ENCODE measurements at places on chromosomes 6 and 20.
A peak's percentile ranks its signal among the peaks of the same experiment; 100 is the strongest.

DNA sequence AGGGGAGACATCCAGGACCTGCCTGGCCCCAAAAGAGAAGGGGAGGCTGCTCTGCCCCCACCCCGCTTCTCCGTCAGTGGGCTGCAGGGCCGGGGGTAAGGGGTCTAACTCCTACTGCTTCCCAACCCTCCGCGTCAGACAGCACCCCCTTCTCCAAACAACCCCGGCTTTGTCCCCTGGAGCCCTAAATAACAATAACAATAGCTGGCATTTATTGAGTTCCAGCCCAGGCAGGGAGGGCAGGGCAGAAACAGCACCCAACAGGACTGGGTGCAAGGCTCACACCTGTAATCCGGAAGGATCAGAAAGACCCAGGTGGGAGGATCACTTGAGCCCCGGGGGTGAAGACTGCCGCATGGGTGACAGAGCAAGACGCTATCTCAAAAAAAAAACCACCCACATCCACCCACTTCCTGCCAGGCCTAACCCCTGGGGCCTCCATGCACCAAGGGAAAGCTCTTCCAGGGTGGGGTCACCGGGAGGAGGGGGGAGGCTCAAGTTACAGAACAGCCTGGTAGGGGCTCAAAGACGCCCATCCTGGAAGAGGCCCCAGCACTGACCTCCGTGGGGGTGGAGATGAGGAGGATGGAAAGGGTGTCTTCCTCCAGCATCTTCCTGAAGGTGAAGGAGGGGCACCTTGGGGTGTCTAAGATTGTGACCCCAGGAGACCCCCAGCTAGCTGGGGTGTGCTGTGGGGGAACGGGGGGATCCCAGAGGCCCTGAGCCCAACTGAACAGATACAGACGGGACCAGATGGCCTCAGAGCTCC, 1.3 kb upstream of the FNDC11 start:
- H3K36me3 ChIP-seq: no peaks in the 10 kb centered on the region
- H3K27me3 ChIP-seq: no peaks in the 10 kb centered on the region
- H3K4me3 ChIP-seq: 0 out of 2 replicates have a peak overlapping the region, but pooled peaks have one; percentile 7

- H3K27me3 ChIP-seq: no peaks in the 10 kb centered on the region
- DNase-seq: no peak
- no peak overlapping the region for H3K4me3 ChIP-seq
- no peak overlapping the region for H3K27ac ChIP-seq
- H3K4me1 ChIP-seq: peaks cover 2% of the 10 kb centered on the region
Observed at GRCh38 chr20:35972462-35972861, 4.1 kb downstream of the CNBD2 start.

GRCh38 chr6:3881711-3882421, 32.7 kb downstream of the FAM50B start:
- peaks cover 2% of the 10 kb centered on the region for H3K4me1 ChIP-seq
- no peak overlapping the region for H3K4me3 ChIP-seq
- H3K27ac ChIP-seq: no peak overlapping the region
- H3K27me3 ChIP-seq: no peaks in the 10 kb centered on the region
- no peaks in the 10 kb centered on the region for H3K36me3 ChIP-seq

GRCh38 chr6:162119341-162119740, 608.2 kb downstream of the PRKN start:
- H3K4me1 ChIP-seq: no peaks in the 10 kb centered on the region
- no peaks in the 10 kb centered on the region for H3K36me3 ChIP-seq
- H3K27me3 ChIP-seq: no peaks in the 10 kb centered on the region

DNA sequence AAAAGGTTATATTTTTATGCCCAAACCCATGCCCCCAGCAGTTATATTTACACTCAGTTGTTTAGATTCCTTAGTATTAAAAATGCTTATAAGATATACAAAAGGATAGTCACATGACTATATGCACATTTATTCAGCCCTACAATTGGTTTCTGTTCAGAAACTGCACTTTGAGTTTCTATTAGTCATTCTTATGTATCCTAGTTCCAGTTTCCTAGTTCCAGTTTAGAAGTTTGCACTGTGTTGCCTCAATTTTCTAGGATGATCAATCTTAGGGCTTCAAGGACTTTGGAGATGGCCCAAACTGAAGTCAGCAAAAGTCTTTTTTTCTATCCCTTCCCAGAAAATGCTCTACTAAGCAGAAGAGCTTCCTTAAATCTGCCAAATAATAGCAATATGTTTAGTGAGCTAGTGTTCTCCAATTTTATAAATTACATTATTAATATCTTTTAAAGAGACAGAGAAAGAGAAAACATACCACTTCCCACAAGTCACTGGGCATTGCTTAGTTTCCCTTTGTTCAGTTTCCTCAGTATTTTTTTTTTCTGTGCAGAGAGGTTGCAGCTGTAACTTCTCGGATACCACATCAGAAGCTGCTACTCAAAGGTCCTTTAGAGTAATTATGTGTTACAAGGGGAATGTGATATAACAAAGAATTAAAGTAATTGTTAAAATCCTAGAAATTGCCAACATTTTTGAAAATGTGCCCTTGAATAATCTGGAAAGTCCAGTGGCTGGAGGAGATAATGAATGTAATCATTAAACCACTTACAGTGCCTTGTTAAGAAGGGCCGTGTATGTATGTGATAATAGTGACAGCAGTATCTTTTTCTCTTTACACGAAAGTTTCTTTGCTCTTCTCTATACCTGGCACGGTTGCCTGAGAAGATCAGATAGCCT, 138.8 kb downstream of the KHDRBS2 start:
- no peaks in the 10 kb centered on the region for H3K27me3 ChIP-seq
- H3K4me3 ChIP-seq: no peak overlapping the region
- DNase-seq: no peak
- no peaks in the 10 kb centered on the region for H3K4me1 ChIP-seq

DNA sequence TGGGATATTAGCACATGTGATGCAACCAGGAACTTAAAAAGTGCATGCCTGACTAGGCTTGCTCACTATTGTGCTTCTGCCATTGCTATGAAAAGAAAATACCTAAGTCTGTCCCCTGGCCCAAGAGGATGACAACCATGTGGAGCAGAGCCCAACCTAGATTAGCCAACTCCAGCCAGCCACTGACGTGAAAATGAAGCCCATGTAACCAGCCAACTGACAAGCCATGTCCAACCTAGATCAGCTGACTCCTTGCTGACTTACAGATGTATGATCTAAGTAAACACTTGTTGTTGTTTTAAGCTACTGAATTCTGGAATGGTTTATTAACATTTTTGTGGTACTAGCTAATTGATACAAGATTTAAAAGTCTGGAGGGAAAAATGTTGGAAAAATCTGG, 47.5 kb downstream of the PIGU start:
- no peaks in the 10 kb centered on the region for H3K4me1 ChIP-seq
- H3K27me3 ChIP-seq: no peaks in the 10 kb centered on the region
- no peak overlapping the region for H3K27ac ChIP-seq

DNA sequence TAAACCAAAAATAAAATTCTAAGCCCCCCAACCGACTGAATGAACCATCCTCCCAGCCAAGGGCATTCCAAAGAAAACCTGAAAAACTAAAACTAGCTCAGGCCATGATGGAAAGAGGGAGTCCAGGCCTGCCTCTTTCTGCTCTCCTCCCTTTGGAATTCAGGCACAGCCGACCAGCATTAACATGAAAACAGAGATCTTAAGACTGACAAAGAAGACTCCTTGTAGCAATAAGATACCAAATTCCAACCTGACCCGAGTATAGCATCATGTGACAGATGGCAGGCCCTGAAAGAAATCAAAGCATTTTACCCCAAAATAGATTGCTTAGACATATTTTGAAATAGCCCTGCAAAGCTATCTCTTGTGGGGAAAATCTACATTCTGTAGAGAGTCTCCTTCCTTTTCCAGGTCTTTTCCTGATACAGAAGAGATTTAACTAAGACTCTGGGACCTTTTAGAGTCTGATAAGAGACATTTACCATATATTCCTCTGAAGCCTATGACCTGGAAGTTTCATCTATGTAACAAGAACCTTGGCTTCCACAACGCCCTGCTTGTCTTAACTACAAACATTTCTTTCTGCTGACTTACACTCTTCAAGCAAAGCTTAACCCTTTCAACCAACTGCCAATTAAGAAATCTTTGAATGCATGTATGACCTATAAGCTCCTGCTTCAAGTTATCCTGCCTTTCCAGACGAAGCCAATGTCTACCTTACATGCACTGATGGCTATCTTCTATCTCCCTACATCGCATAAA, 22.2 kb upstream of the TXLNB start:
- no peak overlapping the region for H3K27ac ChIP-seq
- H3K4me3 ChIP-seq: no peak overlapping the region
- no peaks in the 10 kb centered on the region for H3K36me3 ChIP-seq
- DNase-seq: peak; percentile 68

- H3K27ac ChIP-seq: no peak overlapping the region
- H3K36me3 ChIP-seq: no peaks in the 10 kb centered on the region
- H3K27me3 ChIP-seq: no peaks in the 10 kb centered on the region
- no peak for DNase-seq
- H3K4me1 ChIP-seq: no peaks in the 10 kb centered on the region
- H3K4me3 ChIP-seq: no peak overlapping the region
Observed at GRCh38 chr6:56483929-56484328, 158.8 kb downstream of the DST start.

- H3K27ac ChIP-seq: no peak overlapping the region
- peaks cover 6% of the 10 kb centered on the region for H3K4me1 ChIP-seq
- peaks cover 2% of the 10 kb centered on the region for H3K27me3 ChIP-seq
Observed at GRCh38 chr6:44621846-44622245, 234.3 kb downstream of the CDC5L start.

DNA sequence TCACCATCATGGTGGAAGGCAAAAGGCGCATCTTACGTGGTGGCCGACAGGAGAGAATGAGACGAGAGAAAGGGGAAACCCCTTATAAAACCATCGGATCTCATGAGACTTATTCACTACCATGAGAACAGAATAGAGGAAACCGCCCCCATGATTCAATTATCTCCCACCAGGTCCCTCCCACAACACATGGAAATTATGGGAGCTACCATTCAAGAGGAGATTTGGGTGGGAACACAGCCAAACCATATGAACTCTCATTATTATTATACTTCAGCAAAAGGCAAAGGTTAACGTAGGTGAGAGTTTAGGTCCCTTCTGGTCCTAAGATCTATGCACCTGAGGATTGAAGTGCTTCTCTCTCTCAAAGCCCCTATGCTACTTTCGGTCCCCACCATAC, 2.4 kb upstream of the PFDN4 start:
- H3K27me3 ChIP-seq: no peaks in the 10 kb centered on the region
- no peak overlapping the region for H3K4me3 ChIP-seq
- DNase-seq: no peak
- no peaks in the 10 kb centered on the region for H3K4me1 ChIP-seq
- no peak overlapping the region for H3K27ac ChIP-seq

GRCh38 chr6:164531736-164532135, 777.7 kb downstream of the C6orf118 start:
- H3K4me3 ChIP-seq: no peak overlapping the region
- H3K27ac ChIP-seq: no peak overlapping the region
- no peaks in the 10 kb centered on the region for H3K4me1 ChIP-seq
- H3K27me3 ChIP-seq: no peaks in the 10 kb centered on the region

DNA sequence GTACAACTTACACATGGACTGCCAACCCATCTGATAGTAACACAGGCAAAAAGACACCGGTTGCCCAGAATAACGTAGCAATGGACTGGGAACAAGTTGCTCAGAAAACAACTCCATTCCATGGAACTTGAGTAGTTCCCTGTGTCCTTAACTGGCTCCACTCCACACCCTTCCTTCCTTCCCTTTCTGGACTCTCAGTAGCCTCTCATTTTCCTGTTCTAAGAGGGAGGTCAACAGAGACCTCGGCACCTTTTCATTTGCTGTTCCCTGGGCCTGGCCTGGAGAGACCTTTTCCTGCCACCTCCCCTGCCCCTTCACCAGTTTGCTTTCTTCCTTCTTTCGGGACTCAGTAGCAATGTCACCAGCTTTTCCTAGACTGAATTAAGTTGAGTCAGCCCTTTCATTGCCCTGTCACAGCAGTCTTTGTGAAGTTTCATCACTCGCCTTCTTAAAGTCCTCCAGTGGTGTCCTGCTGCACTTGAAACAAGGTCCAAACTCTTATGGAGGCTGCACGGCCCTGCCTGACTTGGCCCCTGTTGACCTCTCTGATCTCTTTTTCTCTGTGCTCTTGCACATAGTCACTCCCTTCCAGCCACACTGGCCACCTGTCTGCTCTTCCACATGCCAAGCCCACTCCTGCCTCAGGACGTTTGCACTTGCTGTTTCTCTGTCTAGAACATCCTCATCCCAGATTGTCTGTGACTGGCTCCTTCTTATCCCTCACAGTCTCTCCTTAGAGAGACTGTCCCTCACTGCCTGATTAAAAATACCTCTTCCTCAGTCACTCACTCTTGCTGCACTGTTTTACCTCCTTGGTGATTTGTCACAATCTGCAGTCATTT, 90.8 kb downstream of the KCNB1 start:
- H3K4me3 ChIP-seq: no peak overlapping the region
- no peak for DNase-seq
- no peak overlapping the region for H3K27ac ChIP-seq
- H3K36me3 ChIP-seq: no peaks in the 10 kb centered on the region
- no peaks in the 10 kb centered on the region for H3K27me3 ChIP-seq
- no peaks in the 10 kb centered on the region for H3K4me1 ChIP-seq

- H3K27me3 ChIP-seq: no peaks in the 10 kb centered on the region
- no peak overlapping the region for H3K27ac ChIP-seq
- no peaks in the 10 kb centered on the region for H3K4me1 ChIP-seq
- H3K4me3 ChIP-seq: no peak overlapping the region
Observed at GRCh38 chr20:36768768-36769430, 4.7 kb downstream of the DSN1 start.

DNA sequence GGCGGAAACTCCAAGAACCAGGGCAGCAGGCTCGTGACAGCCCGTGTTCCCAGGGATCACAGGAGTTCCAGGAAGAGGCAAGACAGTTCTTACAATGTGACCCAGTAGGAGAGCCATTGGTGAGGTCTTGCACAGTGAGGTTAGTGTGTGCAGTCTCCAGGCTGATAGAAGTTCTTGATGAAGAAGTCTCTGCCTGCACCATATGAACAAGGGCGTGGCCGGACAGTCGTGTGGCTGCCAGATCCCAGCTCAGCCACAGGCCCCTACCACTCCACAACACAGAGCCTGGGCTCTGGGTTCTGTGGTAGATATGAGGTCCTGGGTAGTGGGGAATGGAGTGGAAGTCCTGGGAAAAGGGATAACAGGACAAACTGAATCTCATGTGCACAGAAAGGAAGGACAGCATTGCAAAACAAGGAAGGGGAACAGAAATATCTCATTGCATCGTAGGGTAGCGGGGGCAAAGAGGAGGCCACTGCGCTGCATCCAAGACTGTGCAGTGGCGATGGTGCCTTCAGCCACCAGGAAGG, 65.2 kb downstream of the STX11 start:
- H3K27ac ChIP-seq: no peak overlapping the region
- no peak for DNase-seq
- H3K4me1 ChIP-seq: peaks cover 3% of the 10 kb centered on the region
- peak overlapping the region; percentile 64 for H3K4me3 ChIP-seq

DNA sequence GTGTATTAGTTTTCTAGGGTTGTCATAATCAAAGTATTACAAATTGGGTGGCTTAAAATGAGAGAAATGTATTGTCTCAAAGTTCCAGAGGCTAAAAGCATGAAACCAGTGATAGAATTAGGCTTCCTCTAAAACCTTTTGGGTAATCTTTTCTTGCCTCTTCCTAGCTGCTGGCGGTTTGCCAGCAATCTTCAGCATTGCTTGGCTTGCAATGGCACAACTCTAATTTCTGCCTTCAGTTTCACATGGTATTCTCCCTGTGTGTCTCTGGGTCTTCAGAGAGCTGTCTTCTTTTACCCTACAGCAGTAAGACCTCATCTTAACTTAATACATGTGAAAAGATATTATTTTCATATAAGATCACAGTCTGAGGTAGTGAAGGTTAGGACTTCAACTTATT, 479.1 kb upstream of the GJE1 start:
- H3K27me3 ChIP-seq: no peaks in the 10 kb centered on the region
- H3K36me3 ChIP-seq: no peaks in the 10 kb centered on the region
- no peak overlapping the region for H3K4me3 ChIP-seq
- no peaks in the 10 kb centered on the region for H3K4me1 ChIP-seq
- H3K27ac ChIP-seq: no peak overlapping the region

Data from iPS DF 6.9 (cell line).